ENCODE measurements at places on chromosomes 6 and 20.

- no peak for DNase-seq
Measured at GRCh38 chr20:37413379-37413778, 67.4 kb downstream of the SRC start.

DNA sequence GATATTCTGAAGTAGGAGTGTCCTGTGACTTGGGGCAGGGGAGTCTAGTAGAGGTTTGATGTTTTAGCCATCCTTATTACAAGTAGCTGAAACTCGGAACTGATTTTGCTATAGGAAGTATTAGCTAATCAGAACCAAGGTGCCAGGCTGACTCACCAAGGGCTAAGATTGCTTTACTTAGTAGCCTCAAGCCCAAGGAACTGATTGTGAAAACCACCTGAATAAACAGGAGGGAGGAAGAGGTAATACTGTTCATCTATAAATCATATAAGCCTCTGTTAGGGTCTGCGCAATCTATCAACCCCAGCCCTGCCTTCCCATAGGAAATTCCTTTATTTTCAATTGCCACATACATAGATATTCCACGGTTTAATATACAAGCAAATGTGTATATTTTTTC, 54.4 kb downstream of the GNAS start:
- peak; percentile 47 for DNase-seq

DNA sequence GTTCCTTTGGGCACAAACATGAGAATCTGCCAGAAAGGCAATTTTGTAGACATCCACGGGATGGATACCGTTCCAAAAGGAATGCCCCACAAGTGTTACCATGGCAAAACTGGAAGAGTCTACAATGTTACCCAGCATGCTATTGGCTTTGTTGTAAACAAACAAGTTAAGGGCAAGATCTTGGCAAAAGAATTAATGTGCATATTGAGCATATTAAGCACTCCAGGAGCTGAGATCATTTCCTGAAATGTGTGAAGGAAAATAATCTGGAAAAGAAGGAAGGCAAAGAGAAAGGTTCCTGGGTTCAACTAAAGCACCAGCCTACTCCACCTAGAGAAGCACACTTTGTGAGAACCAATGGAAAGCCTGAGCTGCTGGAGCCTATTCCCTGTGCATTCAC, 103.9 kb upstream of the ARG1 start:
- DNase-seq: no peak

DNA sequence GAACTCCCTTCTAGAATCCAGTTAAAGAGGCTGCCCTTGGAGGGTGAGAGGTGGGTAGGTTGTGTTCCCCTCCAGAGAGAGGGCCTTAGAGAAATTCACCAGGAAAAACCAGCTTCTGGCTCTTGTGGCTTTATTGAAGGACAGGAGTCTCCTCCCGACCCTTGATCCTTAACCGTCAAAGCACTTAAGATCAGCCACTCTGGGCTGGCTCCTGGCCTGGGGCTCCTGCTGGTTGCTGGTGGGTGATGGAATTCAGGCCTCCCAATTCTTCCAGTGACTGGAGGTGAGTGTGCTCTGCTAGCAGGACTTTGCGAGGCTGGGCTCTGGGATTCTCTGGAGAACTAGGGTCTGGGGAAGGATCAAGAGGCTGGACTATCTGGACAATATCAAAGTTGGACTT, 75.6 kb upstream of the LGSN start:
- no peak for DNase-seq

DNA sequence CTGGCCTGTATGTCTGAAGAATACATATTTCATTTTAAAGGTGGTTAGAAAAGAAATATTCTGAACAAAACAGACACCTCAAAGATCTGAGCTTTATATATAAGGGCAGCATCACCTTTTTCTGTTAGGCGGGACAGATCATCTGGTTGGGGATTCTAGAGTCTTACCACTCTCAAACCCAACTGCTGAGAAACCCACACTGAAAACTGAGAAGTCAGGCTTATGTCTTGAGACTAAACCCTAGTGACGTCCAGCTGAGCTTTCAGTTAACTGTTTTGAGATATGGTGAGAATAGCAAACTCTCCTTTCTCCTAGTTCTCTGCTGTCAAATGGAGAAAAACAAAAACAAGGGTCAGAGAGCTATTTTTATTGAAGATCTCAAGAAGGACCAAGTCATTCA, 63.7 kb upstream of the CCN6 start:
- DNase-seq: no peak

DNA sequence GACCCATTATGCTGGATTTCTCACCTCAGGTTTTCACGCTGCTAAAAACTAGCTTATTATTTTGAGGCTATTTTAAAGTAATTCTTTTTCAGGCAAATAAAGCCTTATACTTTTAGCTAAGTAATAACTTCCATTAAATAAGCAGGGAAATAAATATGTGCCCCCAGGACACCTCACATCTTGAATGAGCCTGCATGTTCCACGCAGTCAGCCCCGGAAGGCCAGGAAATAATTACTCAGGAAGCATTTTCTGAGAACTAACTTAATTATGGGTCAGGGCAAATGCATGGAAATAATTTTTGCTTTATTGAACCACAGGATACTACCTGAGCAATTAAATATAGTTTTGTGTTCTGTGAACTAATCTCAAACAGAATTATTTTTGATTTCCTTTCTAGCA, 41.1 kb downstream of the STX7 start:
- no peak for DNase-seq

DNA sequence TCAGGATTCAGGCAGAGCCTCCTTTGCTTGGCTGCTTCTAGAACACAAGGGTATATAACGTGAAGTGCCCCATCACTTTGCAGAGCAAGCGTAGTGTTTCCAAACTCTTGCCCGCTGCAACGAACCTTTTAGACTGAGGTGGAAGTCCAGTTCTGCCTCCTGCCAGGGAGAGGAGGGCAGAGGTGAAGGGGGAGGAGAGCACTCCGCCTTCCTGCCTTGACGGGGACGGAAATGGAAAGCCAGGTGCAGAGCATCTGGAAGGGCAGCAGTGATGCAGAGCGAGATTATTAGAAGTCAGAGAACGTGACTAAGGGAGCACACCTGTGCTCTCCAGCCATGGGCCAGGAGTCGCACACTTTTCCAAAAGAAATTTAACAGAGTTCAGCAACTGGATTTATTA, 63.4 kb downstream of the RREB1 start:
- DNase-seq: no peak

GRCh38 chr20:38032585-38033329, 499 bp downstream of the TTI1 start:
- DNase-seq: no peak

DNA sequence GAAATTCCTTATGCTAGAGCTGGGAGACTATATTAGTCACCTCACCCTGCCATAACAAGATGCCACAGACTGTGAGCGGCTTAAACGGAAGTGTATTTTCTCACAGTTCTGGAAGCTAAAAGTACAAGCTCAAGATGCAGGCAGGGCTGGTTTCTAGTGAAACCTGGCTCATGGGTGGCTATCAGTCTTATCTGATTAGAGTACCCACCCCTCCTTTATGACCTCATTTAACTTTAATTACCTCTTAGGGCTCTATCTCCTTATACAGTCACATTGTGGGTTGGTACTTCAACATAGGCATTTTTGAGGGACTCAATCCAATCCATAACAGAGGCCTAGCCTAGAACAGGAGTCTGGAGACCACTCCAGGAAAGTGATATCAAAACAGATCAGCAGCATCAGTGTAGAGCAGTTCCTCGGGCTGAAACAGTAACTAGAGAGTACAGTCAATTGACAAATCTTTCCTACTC, 2.3 kb upstream of the SNRNP48 start:
- DNase-seq: peak; percentile 37

GRCh38 chr6:5041955-5042354, 38.1 kb upstream of the RPP40 start:
- DNase-seq: no peak

DNA sequence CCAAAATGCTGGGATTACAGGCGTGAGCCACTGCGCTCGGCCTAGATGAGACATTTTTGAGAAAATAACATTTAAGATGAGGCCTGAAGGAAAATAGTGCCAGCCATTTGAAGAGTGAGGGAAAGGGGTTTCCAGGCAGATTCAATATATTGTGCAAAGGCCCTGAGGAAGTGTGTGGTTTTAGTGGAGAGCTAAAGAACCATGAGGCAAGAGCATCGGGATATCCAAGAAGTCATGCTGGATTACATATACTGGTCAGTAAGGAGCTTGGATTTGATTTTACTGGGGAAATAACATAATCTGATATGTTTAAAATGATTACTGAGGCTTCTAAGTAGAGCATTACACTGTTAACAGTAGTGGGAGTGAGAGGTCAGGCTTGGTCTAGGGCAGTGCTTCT, 47.0 kb downstream of the CARMIL1 start:
- DNase-seq: no peak

GRCh38 chr6:25889877-25890853, 16.1 kb upstream of the SLC17A3 start:
- DNase-seq: peak; percentile 14

DNA sequence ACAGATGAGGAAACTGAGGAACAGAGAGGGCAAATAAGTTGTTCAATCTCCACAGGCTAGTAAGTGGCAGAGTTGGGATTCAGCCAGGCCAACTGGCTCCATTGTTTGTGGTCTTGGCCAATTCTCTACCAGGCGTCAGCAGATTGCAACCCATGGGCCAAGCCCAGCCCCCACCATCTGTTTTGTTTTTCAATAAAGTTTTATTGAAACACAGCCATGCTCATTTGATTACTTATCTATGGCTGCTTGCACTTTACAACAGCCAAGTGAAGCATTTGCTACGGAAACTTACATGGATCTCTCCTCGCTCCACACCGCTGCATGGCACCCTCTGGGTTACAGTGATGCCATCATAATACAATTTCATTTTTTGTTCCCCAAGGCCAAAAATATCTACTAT, 90.8 kb downstream of the ZNF217 start:
- DNase-seq: no peak

DNA sequence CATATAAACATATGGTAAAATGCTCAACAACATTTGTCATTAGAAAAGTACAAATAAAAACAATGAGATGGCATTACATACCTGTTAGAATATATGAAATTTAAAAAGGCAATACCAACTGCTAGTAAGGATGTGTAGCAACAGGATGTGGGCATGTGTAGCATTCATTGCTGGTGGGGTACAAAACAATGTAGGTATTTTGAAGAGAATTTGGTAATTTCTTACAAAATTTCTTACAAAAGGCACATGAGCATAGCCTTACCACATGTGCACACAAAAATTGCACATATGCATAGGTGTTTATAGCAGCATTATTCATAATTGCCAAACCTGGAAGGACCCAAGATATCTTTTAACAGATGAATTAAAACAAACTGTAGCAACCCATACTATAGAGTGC, 1355.1 kb upstream of the CITED2 start:
- no peak for DNase-seq

DNA sequence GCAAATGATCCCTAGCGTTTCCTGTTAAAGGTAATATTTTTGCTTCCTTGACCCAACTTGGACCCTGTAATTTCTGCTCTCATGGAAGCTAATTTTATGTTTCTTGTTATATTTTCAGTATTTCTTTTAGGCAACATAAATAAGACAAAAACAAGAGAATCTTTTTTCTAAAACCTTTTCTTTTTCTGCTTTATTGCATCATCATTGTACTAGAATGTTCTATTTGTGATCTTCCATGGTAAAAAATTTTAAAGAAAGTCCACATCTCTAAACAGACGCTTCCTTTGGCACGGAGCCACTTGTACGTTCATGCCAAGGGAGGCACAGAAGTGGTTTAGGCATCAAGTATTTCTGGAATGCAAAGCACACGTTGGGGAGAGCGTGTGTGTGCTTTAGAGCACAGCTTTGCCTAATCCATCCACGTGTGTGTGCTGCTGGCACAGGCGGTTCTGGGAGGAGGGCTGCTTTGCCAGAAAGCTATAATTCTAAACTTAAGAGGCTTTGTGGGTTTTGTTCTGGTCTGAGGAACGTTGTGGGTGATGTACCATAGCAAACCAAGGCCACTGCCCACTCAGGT, 98.3 kb downstream of the SASH1 start:
- DNase-seq: peak; percentile 74

DNA sequence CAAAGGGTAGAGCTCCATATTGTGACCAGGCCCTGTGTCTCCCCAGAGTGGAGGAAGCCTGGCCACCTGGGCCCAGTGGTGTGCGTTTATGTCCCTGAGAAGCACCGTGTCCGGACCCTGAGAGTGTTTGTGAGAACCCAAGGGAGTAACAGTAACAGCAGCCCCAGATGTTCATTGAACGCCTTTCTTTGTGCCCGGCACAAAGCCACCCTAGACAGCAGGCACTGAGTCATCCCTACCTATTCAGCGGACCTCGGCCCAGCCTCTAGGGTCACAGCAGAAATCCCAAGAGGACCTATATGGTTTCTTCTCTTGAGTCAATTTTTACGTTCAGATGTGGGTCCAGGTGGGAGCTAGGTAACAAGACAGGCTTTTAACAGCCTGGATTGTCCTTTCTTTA, 24.5 kb downstream of the BCAS4 start:
- no peak for DNase-seq

DNA sequence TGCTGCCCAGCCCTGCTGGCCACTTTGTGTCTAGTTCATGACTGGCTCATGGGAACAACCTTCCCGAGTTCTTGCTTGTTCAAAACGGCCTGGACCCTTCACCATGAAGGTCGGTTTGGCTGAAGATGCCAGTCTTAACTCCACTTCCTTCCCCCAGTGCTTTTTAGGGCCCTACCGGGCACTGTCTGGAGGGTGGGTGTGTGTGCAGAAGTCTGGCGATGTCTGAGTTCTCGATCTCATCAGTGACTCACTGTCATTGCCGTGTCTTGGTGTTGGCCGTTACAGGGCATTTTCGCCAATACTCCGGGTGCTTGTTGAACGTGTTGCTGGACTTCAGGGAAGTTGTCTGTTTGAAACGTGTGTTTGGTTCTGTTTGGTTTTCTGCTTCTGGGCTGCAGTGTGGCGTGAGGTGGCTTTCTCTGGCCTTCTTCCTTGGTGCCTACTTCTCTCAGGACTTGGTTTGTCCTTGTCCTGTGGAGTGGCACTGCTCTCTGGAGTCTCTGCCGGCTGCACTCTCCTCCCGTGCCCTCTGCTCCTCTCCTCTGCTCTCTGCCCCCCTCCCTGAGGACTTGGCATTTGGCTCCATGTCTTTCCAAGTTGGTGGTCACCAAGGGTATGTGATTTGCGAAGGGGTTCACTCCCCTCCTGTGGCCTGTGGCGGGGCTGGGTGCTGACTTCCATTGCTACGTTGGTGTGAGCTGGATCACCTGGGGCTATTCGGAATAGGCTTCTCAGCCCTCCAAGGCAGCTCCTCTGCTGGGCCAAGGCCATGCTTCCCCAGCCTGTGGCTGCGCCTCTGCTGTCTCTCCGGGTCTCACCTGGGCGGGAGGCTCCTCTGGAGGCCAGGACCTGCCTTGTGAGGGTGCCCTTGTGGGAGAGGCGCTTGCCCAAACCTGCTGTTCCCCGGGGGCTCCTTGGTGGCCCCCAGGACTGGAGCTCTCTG, 38.2 kb downstream of the PYGB start:
- no peak for DNase-seq

- no peak for DNase-seq
Measured at GRCh38 chr6:105274678-105275077, 94.9 kb upstream of the POPDC3 start.

DNA sequence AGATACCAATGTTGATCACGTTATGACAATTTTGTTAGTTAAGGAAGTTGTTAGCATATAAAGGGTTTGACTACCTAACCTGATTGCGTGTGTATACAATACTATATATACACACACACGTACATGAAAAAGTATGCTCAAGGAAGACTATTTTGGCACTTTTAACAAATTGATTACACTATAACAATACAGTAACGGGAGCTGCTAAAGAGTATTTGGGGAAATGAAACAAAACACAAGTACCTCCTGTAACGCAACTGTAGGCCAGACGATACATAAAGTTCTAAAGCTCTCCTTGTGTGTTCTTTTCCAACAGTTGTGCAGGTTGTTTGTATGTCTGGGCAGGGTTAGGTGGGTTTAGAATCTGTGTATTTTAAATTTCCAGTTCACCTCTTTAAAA, 98.7 kb downstream of the PLEKHG1 start:
- DNase-seq: no peak

- DNase-seq: no peak
Measured at GRCh38 chr20:38296433-38296832, 7.5 kb upstream of the BPI start.
